ENCODE measurements at places on chromosomes 11 and 22.

- no peak for DNase-seq
Observed at GRCh38 chr11:29679996-29680395, 336.8 kb downstream of the KCNA4 start.

- no peak for DNase-seq
Observed at GRCh38 chr11:66479394-66480116, 679 bp upstream of the DPP3 start.

GRCh38 chr11:120540744-120541465 lies 29.4 kb downstream of the GRIK4 start:
- no peak for DNase-seq

DNA sequence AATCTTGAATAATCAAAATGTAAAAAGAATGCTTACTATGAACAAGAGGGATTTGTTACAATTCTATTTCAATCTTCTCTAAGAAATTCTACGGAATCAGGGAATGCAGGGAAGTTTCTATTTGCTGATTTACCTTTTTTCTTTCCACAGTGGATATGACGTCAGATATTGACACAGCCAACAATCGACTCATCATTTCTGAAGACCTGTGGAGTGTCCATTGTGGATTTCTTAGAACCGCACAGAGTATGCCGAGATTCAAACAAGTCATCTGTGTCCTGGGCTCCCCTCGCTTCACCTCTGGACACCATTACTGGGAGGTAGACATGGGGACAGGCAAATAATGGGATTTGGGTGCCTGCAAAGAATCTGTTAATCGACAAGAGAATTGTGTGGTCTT lies 4.1 kb upstream of the RFPL1 start:
- no peak for DNase-seq

GRCh38 chr11:131909426-131910177 lies 539.2 kb downstream of the NTM start:
- no peak for DNase-seq

GRCh38 chr11:7525424-7525823 lies 11.6 kb downstream of the PPFIBP2 start:
- DNase-seq: no peak

- DNase-seq: no peak
Observed at GRCh38 chr11:7020183-7020917, at the start of the genes NLRP14 and ZNF214. NLRP14 (plus strand) TSS chr11:7020479; CDS start chr11:7038587, 18,108 bp downstream. ZNF214 (minus strand) TSS chr11:7020346; CDS start chr11:7002835, 17,511 bp downstream.

DNA sequence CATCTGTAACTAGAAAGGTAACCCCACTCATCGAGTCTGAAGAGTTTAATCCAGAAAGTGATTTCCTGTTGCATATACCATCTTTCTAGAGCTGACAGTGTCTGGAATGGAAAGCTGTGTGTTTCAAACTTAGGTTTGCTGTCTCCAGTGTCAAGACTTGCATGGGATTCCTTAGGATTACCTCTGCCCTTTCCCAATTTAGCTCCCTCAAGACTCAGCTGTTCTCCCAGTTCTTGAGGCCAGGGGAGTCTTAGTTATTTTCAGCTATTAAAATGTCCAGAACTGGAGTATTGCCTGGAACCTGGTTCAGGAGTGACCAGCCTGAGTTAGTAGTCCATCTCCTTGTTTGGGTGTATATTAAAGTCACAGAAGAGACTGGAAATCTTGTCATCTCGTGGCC lies 25.0 kb upstream of the LDHA start:
- no peak for DNase-seq

GRCh38 chr22:45703758-45704157 lies 32.1 kb downstream of the ATXN10 start:
- no peak for DNase-seq

DNA sequence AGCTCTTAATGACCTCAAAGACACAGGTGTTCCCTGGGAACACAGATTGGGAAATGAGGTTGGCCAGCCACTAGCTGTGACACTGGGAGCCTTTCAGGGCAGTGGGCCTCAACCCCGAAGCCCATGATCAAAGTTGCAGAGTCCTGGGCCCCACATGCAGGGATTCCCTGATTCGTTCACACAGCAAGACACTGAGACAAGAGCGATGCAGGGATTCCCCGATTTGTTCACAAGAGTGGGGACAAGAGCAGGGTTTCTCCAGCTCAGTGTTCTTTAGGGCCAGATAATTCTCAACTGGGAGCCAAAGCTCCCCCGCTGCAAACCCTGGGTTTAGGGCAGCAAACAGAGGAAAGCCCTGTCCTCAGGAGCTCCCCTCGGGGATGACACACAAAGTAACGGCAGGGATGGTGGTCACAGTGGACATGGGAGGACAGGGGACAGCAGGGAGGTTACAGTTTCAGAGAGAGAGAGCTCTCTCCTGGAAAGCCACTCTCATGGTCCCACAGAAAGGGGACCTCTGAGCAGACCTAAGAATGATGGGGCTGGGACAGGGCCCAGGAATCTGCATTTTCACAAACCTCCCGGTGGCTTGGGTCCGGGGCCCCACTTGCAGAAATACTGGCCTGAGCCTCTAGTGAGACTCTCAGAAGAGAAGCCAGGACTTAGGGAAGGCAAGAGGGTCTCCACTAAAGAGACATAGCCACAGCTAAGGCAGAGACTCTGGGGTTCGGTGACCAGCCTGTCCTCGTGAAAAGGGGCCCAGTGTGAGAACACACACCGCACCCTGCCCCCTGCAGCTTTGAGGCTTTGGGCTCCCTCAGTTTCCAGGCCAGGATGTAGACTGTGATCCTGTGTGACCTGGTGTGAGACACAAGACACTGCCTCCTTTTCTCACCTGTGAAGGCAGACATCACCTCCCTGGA lies 7.4 kb upstream of the GNAZ start:
- DNase-seq: no peak

DNA sequence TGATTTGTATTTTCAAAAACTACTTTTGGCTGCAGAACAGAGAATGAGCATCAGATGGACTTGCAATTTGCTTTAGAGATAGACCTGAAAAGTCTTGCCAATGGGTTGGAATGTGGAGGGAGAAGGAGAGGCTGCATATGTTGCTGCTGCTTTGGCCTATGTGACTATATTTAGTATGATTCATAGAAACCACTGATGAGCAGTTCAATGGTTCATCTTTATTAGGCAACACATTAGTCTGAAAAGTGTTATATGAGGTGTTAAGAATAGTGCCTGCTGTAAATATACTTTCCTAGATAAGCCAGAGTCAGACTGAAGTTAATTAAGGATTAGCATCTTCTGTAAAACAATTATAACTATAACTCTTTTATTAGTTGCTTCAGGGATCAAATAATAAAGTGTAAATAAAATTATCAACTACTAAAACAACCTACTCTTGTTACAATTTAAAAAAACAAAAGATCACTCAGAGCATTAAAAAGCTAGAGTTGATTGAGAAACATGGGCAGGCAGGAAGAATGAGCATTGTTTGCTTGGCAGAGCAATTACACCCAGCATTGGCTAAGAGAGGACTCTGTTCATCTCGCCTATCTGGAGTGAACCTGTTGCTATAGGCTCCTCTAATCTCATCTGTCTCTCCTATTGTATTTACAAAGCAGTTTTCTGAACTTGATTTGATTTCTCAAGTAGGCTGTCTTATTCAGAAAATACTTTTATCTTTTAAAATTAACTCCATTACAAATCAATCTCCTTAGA lies 36.3 kb downstream of the HORMAD2 start:
- no peak for DNase-seq

GRCh38 chr11:132493801-132494200 lies 1038.5 kb downstream of the OPCML start:
- DNase-seq: no peak

DNA sequence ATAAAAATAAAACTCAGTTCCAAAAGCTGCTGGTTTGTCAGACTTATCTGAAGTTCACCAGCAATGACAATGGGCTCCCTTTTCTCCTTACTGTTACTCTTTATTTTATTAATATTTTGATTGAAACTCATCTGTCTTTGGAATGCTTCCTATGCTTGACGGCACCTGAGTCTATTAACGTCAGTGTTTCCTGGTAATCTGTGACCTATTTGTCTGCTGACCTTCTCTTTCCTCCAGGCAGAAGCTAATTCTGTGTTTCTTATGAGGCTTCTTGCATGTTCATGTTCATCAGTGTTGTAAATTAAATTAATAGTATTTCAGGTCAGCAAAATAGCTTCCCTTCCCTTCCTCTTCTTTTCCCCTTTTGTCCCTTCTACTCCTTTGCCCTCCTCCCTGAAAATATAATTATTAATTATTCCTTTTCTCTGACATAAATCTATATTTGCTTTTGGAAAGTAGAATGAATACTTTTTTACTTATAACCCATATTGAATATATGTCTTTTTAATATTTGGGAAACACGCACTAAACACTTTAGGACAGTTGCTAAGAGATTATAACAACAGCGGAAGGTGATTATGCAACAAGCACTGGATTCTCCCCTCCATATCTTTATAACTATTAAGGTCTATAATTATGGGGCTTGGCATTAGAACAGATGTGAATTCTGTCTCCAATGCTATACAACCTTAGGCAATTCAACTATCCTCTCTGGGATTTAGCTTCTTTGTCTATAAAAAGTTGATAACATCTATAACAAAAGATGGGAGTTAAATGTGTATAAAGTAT lies 32.1 kb upstream of the PCF11 start:
- no peak for DNase-seq

- no peak for DNase-seq
Observed at GRCh38 chr11:61174273-61174672, 13.0 kb upstream of the VPS37C start.

GRCh38 chr11:127733552-127733951 lies 733.0 kb upstream of the KIRREL3 start:
- DNase-seq: no peak

DNA sequence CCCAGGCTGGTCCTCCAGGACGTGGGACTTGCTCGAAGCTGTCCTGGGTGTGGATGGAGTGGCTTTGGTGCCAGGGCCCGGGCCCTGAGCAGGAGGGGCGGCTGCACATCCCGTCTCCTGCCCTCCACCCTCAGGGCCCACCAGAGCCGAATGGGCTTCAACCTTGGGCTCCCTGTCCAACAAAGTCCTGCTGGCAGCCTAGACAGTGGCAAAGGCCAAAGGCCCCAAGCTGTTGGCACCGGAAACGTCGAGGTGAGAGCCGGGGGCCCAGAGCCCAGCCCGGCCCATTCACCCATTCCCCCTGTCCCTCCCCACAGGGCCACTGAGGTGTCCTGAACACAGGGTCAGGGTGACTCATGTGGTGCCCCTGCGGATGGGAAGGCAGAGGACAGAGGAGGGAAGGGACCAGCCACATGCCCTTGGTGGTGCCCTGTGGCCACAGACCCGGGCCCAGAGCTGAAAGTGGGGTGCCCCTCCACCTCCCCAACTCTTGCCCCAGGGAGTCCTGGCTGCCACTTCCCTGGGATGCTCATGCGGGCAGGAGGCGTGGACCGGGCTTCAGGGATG lies 9.1 kb downstream of the TSPAN32 start:
- DNase-seq: no peak

DNA sequence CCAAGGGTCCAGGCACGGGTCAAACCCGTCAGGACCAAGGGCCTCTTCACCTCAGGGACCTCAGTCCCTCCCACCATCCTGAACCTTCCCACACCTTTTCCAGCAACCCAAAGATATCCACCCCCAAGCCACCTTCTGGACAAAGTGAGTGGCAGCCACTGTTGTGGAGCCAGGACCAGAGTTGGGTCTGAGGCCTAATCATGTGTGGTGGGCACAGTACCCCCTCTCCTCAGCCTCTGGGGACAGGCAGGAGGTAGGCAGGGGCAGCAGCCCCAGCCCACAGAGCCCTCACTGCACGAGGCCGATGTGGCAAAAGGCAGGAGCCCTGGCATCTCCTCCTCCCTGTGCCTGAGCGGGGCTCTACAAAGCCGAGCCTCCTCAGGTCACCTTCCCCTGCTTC lies 2.5 kb downstream of the KCNJ11 start:
- no peak for DNase-seq

DNA sequence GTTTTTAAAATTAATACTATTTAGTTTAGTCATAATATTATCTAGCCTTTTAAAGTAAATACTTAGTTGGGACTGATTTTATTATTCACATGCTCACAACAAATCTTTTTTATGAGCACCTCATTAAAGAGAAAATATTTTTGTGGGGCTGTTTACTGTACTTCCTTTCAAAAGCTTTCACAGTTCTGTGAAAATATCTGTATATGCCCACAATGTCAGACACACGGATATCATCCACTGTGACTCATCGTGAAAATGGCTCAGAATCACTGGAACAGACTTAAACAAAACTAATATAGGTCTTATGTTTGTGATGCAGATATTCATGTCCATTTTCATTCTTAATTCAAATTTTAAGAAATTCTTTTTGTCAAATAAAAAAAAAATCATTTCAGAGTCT lies 305.2 kb downstream of the RAB38 start:
- DNase-seq: no peak

- no peak for DNase-seq
Observed at GRCh38 chr11:69788956-69789355, 13.8 kb upstream of the FGF4 start.

DNA sequence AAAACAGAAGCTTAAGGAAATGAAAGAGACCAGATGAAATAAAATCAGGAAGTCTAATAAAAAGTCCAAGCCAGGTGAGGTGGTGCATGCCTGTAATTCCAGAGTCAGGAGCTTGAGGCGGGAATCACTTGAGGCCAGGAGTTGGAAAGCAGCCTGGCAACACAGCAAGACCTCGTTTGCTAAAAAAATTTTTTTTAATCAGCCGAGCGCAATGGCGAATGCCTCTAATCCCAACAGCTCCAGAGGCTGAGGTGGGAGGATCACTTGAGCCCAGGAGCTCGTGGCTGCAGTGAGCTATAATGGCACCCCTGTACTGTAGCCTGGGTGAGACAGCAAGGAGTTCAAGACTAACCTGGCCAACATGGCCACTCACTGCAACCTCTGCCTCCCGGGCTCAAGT lies 8.0 kb downstream of the RAB6A start:
- DNase-seq: no peak

DNA sequence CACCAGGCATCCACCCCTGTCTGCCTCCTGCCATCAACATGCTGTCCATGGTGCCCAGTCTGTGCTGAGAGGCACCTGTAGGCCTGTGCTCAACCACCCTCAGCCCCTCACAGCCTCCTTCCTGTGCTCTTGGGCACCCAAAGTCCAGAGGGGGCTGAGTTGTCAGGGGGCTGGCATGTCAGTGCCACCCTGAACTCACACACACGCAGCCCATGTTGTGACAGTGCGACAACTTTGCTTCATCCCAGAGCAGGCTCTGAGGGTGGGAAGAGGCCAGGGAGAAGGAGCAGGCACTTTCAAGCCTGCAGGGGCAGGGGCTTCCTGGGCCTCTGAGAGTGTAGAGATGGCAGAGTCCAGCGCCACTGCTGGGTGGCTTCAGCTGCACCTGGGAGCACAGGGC lies 491.0 kb downstream of the TMEM135 start:
- no peak for DNase-seq

DNA sequence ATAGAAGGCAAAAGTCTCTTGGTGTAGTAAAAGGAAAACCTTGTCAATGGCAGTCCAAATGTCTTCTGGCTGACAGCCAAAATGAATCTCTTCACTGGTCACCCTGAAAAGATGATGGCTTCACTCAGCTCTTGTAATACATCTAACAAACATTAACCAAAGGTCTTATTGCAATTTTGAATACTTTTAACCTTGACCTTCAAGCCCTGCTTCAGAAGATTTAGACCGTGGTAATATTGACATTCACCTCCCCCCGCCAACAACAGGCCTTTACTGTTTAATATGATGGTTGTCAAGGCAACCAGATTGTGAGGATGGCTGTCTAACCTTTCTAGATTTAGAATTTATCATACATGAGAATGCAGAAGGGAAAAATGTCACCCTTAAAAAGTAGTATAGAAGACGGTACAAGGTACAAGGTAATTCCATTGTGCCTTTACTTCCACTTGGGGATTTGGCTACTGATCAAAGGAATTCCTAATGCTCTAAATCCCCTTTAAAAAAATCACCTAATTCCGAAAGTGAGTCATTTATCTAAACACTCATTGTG lies 342.3 kb downstream of the LARGE1 start:
- no peak for DNase-seq

All from stimulated activated CD8-positive, alpha-beta memory T cell treated with anti-CD3 and anti-CD28 coated beads, Interleukin-7, amount 100 ng/mL, for 1 hour (primary cell).